ENCODE measurements at places on chromosomes 2 and 18. TPM values are rescaled to one million over a fixed set of nuclear protein-coding genes. Genes with fewer than 3 reads are reported as not detected.

Gene ANKRD29
- 10.0 TPM for total RNA-seq

Gene BARD1
- 9.3 TPM for total RNA-seq

Gene CHST10
- total RNA-seq, result 15.8 TPM

Gene DNAJC27
- 1.8 TPM for total RNA-seq

Gene RAB27B
- 20.5 TPM for total RNA-seq
